ENCODE measurements at places on chromosomes 4 and X.

DNA sequence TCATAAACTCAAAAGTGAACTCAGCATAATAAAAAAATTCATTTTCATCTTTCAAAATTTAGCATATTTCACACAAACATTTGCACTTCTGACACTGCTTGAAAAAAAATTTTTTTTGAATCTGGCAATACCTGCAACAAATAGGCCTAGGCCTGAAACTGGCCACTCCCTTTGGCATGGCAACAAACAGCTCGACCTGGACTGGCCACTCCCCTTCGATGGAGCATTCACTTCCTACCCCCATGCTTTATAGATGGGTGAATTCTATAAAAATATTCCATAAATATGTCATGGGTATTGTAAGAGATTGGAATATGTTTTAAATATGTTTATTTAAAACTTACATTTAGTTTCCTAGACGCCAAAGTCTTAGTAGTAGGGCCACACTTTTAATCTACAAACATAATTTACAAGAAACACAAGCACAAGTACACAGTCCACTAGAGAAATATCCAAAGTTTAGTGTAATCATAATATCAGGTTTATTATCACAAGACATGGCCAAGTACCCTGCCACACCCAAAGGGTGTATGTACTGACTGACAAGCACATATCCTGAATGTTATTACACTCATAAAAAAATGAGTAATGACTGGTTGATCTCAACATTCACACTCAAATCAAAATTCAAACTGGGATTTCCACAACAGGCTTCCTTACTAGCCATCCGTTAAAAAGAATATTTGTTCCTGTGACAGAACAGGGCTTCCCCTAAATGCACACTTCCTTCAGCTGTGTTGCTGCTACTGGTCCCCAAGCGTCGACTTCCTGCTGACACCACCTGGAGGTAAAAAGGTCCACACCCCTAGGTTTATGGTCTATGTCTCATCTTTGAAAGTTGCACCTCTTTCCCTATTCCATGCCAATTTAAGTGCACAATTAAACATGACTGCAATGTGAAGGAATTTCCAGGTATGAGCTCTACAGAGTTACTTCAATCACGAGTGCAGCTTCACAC, 271.5 kb downstream of the NR3C2 start:
- DNase-seq, result no peak

GRCh38 chrX:18893536-18893935, 90.4 kb downstream of the PHKA2 start:
- no peak for DNase-seq

- no peak for DNase-seq
Observed at GRCh38 chr4:24988776-24989175, 42.0 kb downstream of the LGI2 start.

DNA sequence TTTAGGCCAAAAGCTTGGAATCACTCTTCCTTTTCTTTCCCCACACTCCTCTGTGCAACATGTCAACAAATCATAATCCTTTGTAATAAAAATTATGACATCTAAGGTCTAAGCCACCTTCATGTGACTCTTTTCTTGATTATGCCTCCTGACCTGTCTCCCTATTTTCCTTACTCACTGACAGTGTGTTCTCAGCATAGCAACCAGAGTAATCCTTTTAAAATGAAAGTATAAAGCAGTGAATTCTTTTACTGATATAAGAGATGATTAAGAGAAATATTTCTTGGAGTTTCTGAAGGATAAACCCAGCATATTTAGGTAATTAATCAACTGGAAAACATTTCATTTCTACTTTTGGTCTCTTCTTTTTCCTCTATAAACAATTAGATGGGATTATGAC, 44.7 kb downstream of the USO1 start:
- DNase-seq, result no peak

DNA sequence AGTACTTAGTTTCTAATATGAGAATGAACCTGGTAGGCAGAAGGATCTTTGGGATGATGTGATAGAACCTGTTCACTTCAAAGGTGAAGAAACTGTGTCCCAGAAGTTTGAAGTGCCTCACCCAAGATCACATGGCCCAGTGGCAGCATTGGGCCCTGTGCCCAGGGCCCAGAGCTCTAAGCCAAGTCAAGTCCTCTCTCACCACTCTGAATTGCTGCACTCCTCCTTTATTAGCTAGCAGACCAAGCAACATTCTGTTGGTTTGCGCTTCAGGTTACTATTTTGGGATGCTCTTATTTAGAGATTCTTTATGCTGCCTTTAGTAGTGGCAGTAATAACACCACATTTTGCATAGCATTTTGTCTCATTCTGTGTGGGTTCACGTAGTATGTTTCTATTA, 82.7 kb downstream of the PARM1 start:
- DNase-seq, result no peak

Measured in stimulated activated CD4-positive, alpha-beta T cell treated with anti-CD3 and anti-CD28 coated beads, Interleukin-15, amount 100 ng/mL, for 48 hours (primary cell).